ENCODE measurements at places on chromosomes 12 and 14.

DNA sequence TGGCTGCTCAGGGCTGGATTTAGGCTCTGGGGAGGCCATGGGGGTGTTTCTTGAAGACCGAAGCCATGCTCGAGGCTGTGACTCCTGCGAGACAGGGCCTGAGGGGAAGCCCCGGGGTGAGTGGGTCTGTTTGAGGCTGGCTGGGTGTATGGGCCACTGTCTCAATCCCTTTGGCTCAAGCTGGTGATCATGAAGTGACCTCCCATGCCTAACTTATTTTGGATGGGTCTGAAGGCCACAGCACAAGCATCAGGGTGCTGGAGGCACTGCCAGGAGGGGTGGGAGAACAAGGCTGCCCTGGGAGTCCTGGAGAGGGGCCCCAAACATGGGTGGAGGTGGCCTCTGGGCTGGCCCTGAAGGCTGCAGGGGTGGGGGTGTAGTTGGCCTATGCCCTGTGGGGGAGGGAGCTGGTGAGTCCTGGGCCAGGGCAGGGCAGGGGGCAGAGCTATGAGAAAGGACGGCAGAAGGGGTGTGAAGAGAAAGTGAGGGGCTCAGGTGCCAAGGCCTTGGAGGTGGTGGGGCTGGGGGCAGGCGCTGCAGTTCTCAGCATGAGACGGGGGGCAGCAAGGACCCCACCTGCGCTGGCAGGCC lies 100.9 kb downstream of the KIF26A start:
- no peak for DNase-seq

- no peak for DNase-seq
Observed at GRCh38 chr12:50806176-50806575, 36.5 kb upstream of the TMPRSS12 start.

DNA sequence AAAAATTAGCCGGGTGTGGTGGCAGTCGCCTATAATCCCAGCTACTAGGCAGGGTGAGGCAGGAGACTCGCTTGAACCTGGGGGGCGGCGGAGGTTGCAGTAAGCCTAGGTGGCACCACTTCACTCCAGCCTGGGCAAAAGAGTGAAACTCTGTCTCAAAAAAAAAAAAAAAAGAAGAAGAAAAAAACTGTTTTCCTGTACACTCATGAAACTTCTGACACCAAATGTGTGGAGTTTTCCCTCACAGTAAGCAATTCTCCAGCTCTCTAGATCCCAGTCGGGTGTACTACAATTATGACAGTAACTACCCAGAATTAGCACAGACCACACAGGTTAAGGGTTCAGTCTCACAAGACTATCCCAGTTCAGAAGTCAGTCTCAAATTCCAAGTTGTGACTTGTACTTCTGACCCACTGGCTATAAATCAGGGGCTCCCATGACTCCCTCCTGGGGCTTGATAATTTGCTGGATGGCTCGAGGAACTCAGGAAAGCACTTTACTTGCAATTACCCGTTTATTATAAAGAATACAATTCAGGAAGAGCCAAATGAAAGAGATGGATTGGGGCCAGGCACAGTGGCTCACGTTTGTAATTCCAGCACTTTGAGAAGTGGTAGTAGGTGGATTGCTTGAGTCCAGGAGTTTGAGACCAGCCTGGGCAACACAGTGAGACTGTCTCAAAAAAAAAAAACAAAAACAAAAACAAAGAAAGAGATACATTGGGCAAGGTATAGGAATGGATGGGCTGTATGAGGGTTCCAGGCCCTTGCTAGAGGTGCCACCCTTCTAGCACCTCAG lies 12.4 kb upstream of the ARF6 start:
- DNase-seq, result peak; percentile 43

GRCh38 chr12:45688183-45688582 lies 41.3 kb upstream of the ARID2 start:
- no peak for DNase-seq

DNA sequence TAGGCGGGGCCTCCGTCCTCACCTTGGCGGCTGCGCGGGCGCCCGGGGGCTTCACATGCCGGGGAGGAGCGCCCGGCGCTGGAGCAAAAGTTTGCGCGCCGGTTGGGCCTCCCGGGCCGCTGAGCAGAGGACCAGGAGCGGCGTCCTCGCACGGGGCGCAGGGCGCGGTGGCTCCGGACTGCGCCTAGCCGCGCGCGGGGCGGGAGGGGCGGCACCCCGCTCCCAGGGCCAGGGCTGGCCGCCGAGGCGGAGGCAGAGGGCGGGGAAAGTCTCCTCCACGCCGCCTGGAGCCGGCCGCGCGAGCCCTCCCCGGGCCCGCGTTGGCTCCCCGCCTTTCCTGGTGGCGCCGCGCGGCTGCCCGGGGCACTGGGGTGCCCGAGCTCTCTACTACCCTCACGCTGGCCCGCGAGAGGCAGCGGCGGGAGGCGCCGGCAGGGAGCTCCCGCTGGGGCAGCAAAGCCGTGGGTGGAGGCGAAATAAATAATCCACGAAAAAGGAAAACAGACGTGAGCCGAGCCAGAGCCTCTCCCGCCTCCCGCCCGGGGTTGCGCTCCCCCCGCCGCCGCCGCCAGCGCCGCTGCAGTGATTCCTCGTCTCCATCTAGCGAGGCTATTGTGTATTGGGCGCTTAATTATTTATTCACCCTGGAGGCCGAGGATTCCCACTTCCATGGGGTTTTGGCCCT lies 400 bp upstream of the PRIMA1 start:
- DNase-seq, result no peak

GRCh38 chr12:79426121-79426520 lies 264.6 kb downstream of the PAWR start:
- no peak for DNase-seq

DNA sequence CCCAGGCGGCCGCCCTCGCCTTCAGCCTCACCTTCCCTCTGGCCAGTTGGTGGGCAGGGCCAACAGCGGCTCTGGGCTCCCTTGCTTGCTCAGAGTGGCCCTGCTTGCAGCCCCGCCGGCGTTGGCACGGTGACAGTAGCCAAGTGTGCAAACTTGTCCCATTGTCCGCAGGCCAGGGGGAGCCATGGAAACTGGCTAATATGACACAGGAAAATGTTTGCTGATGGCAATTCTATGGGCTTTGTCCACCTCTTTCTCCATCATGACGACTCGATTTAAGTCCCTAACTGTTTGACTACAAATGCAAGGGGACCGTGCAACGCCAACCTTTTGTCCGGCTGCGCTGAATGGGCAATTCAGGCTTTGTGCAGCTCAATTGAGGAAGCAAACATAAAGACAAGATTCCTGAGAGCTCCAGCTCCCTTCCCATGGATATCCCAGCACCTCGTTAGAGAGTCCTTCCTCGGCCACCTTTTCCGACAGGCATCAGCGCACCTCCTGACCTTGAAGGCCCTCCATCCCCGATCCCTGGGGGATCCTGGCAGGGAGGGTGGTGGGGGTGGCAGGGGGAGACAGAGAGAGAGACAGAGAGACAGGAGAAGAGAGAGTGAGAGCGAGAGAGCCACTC lies 785 bp upstream of the FAM181A start:
- DNase-seq, result no peak

DNA sequence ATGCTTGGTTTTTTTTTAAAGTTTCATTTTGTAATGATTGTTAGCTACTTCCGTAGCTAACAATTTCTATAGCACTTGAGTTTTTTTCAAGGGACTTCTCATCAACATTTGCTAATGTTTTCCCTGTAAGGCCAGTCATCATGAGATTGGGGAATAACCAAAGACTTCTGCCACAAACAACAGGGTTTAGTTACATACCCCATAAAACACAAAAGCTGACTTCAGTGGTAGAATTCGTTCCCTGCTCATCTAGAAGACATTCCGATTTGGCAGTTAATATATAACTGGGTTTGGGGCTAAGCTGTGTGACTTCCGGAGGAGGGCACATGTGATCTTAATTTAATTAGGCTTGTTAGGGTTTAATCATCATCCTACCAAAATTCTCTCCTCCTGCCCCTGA lies 22.9 kb downstream of the EGLN3 start:
- no peak for DNase-seq

- DNase-seq, result peak; percentile 49
Observed at GRCh38 chr14:25516838-25517237, 466.9 kb upstream of the STXBP6 start.

GRCh38 chr12:74229671-74230070 lies 308.0 kb upstream of the ATXN7L3B start:
- DNase-seq, result no peak

DNA sequence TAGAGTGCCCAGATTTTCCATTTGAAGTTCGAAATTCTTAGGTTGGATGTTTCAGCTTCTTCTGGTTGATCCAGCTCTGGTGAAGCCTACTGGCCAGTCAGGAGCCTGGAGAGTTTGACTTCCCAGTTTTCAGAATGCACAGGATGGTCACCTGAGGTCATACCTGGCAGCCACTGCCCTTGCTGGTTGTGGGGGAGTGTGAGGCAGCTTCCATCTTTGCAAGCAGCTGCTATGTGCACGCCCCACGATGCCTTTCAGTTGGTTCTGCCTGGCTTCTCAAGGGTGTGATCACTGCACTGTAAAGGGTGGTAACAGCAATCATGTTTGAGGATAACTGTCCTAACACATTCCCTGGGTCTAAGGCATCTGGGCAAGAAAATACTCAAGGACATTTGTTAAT lies 15.4 kb downstream of the CCDC92 start:
- no peak for DNase-seq

DNA sequence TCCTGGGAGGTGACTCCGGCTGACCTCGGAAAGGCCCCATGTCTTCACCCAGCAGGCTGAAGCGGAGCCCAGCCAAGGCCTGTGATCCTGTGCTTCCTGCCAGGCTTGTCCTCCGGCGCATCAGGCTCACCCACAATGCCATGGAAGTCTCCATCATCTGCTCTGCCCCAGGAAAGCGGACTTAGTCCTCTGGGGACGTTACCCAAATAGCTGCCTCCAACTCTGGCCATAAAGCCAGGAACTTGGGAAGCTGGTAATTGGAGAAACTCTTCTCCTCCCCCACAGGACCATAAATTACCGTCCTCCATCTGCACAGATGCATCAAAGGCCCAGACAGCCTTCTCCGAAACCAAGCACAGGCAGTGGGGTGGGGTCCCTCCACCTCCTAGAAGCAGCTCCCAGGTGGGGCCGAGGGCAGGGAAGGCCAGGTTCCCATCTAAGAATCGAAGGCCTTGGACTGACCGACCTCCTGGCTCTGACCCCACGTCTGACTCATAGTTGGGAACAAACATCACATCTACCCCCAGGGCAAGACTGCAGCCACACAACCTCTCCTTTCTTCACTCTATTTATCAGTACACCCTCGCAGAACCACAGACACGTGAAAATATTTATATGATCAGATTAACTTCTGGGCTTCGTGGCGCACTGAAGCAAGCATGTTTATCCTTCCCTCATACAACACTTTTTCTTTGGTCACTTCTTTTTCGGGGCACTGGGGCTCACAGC lies 56.4 kb downstream of the PITPNM2 start:
- no peak for DNase-seq

- DNase-seq, result no peak
Observed at GRCh38 chr14:24426912-24427536, 2.4 kb downstream of the CBLN3 start.

GRCh38 chr14:50249136-50249775 lies 17.9 kb upstream of the SOS2 start:
- DNase-seq, result no peak

Measured in Karpas-422 (cell line).